Fibroblast of skin of scalp (primary cell): ENCODE measurements at places on chromosomes 3 and 15.
A peak's percentile ranks its signal among the peaks of the same experiment; 100 is the strongest.

DNA sequence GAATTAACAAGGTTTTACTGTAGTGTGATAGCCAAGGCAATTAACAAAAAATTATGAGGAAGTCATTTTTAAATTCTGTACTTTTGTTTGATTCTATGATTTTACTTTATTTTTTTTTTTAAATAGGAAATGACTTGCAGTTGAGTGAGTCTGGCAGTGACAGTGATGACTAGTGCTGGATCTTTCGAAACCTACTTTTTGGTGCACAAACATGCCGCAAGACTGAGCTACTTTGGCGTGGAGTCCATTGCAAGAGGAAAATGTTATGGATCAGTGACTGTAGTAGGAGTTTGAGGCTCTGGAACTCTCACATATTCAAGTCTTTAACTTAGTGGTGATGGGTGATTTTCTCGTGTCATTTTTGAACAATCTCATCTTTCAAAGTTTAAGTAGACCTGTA lies 11.6 kb downstream of the EAF1 start:
- no peak for DNase-seq

- no peak for DNase-seq
Measured at GRCh38 chr3:53320697-53321096, 26.6 kb downstream of the DCP1A start.

DNA sequence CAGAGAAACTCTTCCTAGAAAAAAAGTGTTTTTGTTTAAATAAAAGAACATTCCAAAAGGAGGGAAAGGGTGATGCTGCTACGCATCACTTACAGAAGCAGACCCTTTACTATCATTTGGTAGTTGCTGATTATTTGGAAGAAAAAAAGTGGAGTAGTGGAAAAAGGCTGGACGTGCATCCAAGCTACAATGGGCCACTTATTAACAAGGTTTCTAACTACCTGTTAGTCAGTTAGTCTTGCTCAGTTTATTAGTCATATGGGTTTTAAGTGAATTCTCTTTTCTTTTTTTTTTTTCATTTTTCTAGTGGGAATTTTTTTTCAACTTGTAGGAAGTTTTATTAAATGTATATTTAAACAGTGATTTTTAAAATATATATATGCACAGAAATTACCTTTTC lies 866.0 kb downstream of the MCTP2 start:
- no peak for DNase-seq

DNA sequence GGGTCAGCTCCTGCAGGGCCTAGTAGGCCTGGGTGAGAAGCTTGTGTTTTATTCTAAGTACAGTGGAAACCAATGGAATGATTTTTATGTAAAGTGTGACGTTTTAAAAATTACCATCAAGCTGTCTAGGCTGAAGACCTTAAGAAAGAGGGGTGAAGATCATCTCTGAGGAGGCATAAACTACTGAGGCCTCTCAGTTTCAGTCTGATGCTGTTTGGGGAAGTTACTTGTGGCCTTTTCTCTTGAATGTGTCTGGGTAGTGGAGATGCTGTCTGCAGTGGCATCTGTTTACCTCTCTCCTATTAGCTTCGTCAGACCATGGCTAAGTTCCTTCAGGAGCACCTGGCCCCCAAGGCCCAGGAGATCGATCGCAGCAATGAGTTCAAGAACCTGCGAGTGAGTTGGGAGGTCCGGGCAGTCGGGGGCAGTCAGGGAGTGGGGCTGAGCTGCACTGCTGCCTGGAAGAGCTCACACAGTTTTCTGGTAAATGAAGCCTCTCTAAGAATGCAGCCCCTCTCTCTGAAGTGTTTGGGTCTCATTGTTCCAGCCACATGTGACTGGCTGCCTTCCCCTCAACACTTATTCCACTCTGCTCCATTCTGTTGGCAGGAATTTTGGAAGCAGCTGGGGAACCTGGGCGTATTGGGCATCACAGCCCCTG lies 1.9 kb downstream of the IVD start:
- no peak for DNase-seq

DNA sequence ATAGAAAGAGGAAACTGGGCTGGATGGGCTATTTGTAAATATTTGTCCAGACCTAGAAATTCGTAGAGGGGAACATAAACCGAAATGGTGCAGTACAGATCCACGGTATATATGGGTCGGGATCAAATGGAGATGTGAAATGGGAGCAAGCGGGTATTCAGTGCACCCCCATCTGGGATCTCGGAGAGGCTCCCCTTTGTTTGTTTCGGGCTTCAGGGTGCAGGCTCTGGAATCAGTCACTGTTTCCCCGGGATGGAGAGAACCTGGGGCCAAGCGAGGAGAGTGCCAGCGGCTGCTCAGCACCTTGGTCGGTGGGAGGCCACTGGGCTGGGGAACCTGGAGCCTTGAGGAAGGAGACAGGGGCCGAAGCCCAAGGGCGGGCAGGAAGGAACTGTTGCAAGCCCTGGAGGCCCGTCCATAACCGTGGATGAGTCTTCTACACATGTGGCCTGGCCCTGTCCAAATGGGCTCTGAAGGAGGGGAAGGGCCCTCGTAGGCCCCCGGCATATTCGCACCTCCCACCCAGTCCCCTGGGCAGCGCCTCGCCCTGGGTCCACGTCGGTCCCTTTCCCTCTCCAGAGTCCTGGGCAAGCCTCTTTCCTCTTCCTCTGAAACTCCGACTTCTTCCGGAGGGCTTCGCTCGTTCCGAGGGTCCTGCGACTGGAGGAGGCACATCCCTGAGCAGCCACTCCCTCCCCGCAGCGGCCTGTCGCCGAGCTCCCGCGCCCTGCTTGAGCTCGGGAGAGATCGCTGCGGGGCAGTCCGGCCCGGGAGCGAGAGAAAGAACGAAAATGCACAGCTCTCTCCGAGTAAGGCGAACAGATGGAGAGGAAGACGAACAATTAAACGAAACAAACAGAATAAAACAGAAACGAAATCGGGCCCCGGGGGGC lies 3.0 kb downstream of the ISL2 start:
- peak; percentile 28 for DNase-seq

DNA sequence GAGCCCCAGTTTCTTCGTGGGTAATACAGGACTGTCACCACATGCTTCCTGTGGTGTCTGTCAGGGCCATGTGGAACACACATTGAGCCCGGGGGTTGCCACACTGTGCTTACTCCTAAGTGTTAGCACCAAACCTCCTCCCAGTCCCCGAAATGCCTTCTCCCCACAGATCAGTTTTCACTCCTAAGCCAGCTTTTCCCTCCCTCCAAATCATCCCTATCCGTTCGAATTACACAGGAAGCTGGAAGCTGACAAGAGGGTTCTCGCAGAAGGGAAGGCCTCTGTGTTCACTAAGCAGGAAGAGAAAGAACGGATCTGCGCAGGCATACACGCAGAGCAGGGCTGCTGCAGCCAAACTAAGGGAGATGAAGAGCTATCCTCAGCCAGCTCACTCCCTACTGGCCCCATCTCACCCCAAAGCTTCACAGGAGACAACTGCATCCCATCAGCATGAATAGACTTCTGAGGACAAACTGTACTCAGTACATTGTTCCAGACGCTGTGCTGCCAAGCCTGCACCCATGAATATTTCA lies 32.3 kb downstream of the XXYLT1 start:
- DNase-seq: peak; percentile 50

DNA sequence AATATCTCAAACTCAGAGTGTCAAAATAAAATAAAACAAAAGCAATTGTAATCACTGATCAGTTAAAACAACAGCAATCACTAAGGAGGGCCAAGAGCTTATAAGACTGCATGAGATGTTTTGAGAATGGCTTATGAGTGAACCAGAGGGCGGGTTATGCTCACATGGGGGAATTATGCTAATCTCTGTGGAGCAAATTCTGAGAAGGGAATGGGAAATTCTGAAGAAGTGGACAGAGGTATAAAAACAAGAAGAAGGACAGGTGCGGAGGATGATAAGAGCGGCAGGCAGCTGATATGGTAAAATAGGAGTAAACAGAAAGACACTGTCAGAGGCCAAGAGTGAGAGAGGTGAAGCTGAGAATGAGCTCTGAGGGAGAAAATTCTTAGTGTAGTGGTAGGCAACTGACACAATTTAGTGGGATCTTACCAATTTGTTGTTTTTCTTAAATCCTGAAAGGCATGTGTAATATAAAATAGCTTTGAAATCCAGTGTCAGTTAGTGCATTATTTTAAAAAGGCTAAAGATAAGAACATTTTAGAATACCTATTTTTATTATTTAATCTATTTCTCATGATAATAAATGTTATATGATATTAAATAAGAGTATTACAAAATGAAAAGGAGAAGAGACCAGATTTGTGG lies 133.8 kb downstream of the SPATA16 start:
- DNase-seq: no peak

DNA sequence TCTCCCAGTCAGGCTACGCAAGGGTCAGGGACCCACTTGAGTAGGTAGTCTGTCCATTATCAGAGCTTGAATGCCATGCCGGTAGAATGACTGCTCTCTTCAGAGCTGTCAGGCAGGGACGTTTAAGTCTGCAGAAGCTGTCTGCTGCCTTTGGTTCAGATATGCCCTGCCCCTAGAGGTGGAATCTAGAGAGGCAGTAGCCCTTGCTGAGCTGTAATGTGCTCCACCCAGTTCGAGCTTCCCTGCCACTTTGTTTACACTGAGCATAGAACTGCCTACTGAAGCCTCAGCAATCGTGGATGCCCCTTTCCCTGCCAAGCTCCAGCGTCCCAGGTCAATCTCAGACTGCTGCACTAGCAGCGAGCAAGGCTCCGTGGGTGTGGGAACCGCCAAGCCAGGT lies 57.5 kb upstream of the SETMAR start:
- no peak for DNase-seq

DNA sequence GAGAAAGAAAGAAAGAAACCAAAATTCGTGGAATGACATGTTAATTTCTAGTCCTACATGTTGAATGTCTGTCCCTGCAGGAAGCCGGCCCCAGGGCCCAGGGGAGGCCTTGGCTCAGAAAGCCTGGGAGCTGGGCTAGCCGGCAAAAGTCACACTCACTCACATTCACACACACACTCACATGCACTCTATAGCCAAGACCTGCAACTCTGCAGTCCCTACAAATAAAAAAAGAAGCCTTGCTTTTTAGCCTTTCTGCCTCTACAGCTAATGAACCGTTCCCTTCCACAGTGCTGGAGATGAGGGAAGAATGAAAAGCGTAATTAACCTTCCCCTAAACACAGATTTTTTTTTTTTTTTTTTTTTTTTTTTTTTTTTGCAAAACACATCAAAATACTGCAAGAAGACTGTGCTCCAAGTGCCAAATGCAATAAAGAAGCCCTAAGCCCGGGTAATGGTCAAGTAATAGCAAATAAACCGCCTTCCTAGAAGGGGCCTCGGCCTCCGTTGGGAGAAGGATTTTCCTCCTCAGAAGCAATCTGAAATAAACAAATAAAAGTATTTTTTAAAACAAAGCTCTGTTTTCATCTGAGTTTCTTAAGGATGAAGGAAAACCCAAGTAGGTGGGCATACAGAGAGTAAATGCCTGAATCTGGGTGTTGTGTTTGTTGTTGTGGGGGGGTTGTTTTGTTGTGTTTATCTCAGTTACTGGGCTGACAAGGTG lies 4.3 kb downstream of the MECOM start:
- no peak for DNase-seq

GRCh38 chr15:100569391-100569790 lies 32.6 kb downstream of the LINS1 start:
- no peak for DNase-seq
